ENCODE measurements at places on chromosomes 6 and 20. TPM values are rescaled to one million over a fixed set of nuclear protein-coding genes. Genes with fewer than 3 reads are reported as not detected.

DNA sequence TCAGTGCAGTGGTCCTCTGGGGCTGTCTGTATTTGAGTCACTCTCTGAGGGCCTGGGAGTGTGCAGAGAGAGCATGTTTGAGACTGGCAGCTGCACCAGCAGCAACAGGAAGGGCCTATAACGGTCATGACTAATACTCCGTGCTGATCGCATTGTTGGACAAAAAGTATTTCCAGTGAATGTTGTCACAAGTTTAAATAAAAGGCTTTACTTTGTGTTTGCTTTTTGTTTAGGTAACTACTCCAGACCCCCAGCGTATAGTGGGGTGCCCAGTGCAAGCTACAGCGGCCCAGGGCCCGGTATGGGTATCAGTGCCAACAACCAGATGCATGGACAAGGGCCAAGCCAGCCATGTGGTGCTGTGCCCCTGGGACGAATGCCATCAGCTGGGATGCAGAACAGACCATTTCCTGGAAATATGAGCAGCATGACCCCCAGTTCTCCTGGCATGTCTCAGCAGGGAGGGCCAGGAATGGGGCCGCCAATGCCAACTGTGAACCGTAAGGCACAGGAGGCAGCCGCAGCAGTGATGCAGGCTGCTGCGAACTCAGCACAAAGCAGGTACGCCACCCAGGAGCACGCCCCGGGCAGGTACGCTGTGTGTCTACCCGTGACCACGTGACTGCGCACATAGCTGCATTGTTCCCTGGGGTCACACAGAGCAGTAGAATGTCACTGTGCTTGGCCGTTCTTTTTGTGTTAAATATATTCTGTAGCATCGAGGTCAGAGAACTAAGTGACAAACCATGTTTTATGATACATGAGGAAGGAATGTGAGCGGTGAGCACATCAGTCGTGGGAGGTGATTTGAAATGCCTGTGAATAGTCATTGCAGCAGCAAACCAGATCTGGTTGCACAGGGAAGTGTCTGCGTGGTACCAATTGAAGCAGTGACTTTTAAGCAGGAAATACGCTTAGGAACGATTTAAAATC is 174.7 kb downstream of the TMEM242 start:
- DNase-seq = no peak

- no peak for DNase-seq
These were observed 110.8 kb downstream of the RFPL4B start for GRCh38 chr6:112457886-112458285.

GRCh38 chr6:74798302-74798701 is 407.6 kb downstream of the COL12A1 start:
- no peak for DNase-seq

DNA sequence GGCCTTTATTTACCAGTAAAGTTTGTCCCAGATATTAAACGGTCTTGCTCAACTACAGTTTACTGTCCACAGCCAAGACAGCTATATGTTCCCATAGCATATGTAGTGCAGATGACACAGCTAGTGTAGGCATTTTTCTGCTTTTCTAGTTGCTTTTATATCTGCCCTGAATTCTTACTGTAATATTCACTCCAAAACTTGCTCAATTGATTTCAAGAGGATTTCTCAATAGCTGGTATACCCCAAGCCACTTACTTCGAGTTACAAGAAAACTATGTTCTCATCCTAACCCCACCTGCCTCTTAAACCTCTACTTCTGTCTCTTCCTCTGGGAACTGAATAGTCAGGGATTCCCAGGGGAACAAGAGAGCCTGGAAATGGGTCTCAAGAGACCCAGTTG is 18.9 kb upstream of the ROS1 start:
- DNase-seq = no peak

DNA sequence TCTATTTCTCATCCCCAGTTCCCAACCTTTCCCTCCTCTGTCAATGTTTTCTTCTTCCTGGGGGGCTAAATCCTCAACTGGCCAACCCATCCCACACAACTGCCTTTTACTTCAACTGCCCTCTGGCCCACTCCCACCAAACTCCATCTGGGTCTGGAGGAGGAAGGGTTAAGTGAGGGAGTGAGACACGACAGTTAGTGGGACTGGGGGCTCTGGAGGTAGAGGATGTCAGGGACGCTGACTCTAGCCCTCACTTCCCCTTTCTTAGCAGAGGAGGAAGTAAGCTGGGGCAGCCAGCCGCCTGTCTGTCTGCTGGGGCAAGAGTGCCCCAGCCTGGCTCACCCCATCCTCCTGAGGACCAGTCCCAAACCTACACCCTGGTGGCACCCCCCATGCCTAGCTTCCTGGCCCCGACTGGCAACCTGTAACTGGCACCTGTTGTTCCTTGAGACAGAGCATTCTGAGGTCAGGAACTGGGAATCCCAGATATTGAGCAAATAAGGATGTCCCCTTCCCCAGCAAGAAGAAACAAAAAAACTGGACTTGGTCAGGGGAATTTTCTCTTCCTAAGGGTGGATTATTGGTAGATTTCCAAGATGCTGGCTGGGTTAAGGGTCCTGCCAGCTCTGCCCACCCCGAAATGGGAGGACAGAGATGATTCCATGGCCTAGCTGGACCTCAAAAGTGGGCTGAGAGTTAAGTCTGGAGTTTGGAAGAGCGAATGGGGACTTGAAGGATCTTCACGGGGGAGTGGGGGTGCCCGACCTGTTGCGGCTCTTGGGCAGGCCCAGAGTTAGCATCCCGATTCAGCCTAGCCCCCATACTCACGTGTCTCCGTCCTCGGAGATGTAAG is 971 bp downstream of the NFKBIE start:
- DNase-seq = peak; percentile 19

GRCh38 chr6:45710304-45710821 is 305.3 kb downstream of the CLIC5 start:
- no peak for DNase-seq

GRCh38 chr20:19885939-19886660 is 128.0 kb downstream of the RIN2 start:
- DNase-seq = peak; percentile 21

DNA sequence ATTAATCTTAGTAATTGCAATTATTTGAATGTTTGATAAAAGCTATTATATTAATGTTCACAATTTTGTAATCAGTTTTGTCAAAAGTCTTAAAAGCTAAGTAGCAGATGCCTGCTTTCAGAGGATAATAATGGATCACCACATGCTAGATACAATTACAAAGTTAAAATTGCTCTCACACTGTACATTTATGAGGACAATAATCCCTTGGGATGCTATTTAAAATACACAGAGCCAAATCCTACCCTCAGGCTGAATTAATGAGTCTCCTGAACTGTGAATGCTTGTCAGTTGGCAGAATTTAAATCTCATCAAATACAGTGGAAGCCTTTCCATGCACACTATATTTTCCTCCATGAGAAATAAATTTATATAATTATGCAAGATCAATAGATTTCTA is 153.3 kb upstream of the SYNCRIP start:
- no peak for DNase-seq

DNA sequence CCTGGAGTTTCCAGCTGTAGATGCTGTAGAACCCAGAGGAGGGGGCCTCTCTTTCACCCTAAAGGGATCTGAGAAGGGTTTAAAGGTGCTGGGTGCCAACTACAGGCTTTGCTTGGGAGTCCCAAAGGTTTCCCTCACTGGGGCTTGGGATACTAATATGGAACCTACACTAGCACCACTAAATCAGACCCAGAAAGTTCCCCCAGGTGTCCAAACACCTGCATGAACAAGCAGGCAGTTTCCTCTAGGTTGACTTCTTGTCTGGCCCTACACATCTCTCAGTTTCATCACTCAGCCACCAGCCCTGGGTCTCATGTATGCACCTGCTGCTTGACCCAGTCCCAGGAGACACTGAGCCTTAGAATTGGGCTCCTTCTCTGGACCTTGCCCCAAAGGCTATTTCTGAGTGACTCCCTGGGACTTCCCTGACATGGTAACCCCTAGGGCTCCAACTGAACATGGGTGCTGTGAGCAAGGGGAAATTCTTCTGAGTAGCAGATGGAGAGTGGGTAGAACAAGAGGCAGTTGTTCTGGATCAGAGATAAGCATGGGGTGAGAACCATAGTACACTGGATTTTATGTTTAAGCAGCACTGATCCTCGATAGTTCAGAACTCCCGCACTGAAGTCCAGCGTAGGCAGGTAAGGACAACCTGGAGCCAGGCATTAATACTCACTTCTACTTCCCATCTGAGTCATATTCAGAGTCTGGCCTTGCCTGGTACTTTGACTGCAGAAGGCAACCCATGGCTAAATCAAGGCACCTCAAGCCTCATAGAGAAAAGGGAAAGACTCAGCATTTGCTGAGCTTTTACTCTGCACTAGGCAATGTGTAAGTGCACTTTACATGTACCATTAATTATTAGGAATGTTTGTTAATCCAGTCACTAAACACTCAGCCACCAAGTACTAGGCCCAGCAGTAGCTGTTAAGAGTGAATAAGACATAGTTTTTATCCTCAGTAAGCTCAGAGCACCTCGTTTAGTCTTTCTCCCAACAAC is 16.8 kb downstream of the BCL2L1 start:
- no peak for DNase-seq

- DNase-seq = no peak
These were observed 234.9 kb downstream of the DOK5 start for GRCh38 chr20:54710341-54710740.

GRCh38 chr6:154494592-154495311 is 15.7 kb downstream of the CNKSR3 start:
- DNase-seq = no peak

DNA sequence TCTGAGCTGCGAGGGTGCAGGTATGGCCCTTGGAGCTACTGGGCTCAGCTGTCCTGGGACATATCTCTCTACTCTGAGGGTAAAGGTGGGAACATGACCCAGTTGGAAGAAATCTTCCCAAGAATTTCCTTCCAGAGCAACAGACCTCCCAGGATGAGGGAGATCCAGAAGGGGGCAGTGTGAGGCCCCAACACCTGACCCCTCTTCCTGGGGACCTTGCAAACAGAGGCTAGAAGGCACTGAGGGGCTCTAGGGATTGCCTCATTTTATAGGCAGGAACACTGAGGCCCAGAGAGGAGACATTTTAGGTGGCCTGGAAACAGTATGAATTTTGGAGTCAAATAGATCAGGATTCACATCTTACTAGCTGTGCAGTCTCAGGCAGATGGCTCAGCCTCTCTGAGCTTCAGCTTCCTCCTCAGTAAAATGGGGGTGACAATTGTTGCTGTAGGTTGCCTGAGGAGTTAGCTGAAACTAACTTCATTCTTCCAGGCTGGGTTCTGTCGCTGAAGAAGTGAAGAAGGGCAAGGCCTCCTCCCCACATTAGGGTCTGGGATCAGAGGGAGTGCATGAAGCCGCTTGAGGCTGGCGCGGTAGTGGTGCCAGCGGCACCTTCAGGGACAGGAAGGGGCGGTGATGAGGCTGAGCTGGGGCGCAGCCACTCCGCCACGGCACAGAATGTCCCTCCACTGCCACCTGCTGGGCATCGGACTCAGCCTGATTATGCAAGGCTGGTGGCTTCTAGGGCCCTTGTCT is 11.4 kb downstream of the KCNK17 start:
- DNase-seq = peak; percentile 87

DNA sequence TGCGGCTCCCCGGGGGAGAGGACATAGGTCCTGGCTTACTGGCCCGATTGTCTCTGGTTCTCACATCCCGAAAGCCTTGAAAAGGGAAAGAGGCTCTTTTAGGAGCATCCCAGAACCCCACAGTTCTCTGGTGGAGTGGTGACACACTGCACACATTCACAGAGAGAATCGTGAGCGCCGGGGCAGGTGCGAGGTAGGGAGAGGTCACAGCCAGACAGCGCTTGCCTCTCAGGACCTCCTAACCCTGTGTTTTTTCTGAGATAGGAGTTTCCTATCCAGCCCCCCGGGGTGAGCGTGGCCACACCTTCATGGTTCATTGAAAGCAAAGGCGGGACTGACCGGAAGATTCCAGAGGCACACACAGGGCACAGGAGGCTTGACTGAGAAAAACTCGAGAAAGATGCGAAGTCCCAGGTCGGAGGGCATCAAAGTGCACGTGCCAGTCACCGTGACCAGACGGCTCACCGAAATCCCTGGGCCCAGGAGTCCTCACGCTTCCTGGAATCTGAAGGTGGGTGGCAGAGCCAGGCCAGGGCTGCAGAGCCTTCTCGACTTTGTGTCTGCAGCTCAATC is 46.5 kb upstream of the FRMD1 start:
- DNase-seq = no peak

DNA sequence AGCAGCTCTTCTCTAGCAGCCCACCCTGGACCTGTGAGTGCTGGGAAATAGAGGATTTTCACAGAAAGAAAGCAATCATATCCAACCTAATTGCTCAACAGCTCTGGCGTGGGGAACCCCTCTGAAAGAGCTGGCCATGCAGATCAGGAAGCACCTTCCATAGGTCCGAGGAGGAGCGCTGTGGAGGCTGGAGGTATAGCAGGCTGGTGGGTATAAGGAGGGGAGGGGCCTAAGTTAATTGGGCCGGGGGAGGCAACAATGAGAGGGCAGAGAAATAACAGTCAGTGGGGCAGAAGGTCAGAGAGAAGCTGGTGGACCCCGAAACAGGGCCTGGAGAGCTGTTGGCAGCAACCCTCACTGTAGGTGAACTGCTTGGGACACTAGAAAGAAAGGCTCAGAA is 40.8 kb downstream of the SNRNP48 start:
- DNase-seq = no peak

DNA sequence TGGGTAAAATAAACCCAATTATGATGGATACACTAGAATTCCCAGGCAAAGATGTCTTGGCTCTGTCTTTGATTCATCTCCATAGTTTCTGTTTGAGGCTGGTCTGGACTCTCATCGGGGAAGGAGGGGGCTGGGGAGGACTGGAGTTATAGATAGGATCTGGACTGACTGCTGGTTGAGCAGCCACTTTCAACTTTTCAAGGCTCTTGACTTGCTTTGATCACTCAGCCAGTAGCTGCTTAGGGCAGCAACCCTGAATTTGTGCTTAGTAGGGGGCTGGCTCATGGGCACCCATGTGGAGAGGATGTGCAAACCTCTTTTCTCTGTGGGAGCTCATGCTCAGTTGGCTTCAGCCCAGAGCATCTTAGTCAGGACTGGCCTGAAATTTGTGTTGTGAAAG is 114.0 kb upstream of the NEDD9 start:
- no peak for DNase-seq

DNA sequence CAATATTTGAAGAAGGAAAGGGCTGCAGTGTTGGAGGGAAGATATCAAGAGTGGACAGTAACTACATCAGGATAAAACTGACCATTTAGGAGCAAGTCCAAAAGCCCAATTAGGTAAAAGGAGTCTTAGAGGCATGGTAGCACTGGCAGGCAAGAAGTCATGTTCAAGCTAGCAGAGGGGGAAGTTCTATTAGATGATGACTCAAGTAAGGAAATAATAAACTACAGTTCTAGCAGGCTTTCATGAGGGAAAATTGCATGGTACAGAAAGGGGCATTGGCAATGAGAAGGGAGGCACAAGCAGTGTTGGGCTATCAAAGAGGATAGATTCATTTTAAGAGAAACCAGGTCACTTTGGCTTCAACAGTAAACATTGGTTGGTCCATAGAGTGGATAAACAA is 156.1 kb upstream of the PTPRK start:
- no peak for DNase-seq

GRCh38 chr6:34544052-34544604 is 12.0 kb downstream of the SPDEF start:
- no peak for DNase-seq

GRCh38 chr6:146200176-146200575 is 171.3 kb downstream of the GRM1 start:
- DNase-seq = no peak

Gene MEI4
- 0.38 TPM for total RNA-seq

Gene MAPK13
- 6.6 TPM for total RNA-seq

Gene TRIM10
- not detected for total RNA-seq

Gene PTK6
- total RNA-seq = not detected

Gene PGBD1
- total RNA-seq = 9.7 TPM

Gene TNF
- not detected for total RNA-seq

Gene OLIG3
- total RNA-seq = not detected

Gene BMP5
- total RNA-seq = 0.18 TPM

Gene HLA-DQA1
- total RNA-seq = not detected

Gene TCF15
- 6.6 TPM for total RNA-seq

Gene COL21A1
- total RNA-seq = 1.2 TPM

Gene SLC16A10
- 2.4 TPM for total RNA-seq
